ENCODE measurements at places on chromosomes 13 and 19. TPM values are rescaled to one million over a fixed set of nuclear protein-coding genes. Genes with fewer than 3 reads are reported as not detected.

GRCh38 chr13:100725472-100725871, 50.9 kb upstream of the TMTC4 start:
- no peak for DNase-seq

GRCh38 chr13:110249326-110249725, 57.6 kb downstream of the COL4A1 start:
- DNase-seq: no peak

SH3GL1 gene
- total RNA-seq: 46.9 TPM

DNA sequence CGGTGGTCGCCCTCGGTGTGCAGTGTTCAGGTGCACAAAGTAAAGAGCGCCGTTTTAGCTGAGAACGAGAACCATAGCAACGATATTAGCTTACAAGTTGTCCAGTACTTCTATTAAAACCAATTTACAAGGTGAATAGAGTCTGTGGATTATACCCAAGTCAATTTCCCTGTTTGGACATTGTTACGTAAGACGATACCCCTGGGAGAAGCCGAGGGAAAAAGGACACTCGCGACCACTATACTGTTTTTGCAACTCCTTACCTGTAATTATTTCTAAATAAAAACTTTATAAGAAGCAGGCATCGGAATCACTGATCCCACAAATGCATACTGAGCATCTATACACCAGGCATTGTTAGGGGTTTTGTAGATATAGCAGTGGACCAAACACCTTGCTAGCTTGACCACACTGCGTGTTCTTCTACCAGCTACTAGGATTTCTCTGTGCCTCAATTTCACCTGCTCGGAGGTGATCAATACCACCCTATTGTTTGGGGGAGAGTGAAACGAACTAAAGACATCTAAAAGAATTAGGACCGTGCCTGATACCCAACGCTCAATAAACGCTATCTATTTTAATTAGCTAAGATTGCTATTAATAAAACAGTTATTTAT, 488 bp upstream of the EEF2 start:
- DNase-seq: no peak

PLA2G4C gene
- 59.5 TPM for total RNA-seq

ICAM5 gene
- total RNA-seq: 0.25 TPM

GRCh38 chr13:64675255-64675892, 2554.8 kb downstream of the PCDH9 start:
- no peak for DNase-seq

- DNase-seq: no peak
These were observed 29.6 kb downstream of the EXOC3L2 start for GRCh38 chr19:45215391-45216191.

DNA sequence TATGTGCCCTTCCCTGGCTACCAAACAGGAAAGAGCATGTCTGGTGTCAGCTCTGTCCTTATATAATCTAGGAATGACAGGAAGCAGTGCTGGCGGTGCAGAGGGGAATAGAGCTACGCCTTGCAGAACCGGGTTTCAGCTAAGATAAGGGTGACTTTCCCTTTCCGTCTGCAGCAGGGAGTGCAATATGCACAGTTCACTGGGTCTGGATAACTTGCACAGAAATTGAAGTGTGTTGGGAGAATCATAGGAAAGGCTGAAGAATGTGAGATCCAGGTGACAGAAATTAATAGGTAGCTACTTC, 90.0 kb upstream of the TSHZ3 start:
- DNase-seq: no peak

GRCh38 chr19:51258165-51259160, 7.6 kb downstream of the SIGLECL1 start:
- no peak for DNase-seq

ATP8B3 gene
- 3.3 TPM for total RNA-seq

DNA sequence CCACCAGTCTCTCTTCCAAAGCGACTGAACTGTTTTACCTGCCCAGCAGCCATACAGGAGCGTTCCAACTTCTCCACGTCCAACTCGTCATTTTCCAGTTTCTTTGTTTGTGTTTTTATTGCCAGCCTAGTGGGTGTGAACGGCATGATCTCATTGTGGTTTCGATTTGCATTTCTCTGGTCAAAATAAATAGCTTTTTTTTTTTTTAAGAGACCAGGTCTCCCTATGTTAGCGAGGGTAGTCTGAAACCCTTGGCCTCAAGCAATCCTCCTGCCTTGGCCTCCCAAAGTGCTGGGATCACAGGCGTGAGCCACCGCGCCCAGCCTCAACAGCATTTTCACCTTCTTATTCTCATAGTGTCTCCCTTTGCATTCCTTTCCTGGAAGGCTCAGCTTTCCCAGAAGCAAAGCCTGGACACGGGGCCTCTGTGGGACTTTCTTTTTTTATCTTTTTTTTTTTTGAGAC, 4.2 kb upstream of the JSRP1 start:
- DNase-seq: no peak

- DNase-seq: no peak
These were observed 599 bp downstream of the OLFM2 start for GRCh38 chr19:9935506-9936325.

GRCh38 chr19:16714702-16715287, 4.9 kb upstream of the NWD1 start:
- no peak for DNase-seq

ZNF880 gene
- 14.3 TPM for total RNA-seq

DNA sequence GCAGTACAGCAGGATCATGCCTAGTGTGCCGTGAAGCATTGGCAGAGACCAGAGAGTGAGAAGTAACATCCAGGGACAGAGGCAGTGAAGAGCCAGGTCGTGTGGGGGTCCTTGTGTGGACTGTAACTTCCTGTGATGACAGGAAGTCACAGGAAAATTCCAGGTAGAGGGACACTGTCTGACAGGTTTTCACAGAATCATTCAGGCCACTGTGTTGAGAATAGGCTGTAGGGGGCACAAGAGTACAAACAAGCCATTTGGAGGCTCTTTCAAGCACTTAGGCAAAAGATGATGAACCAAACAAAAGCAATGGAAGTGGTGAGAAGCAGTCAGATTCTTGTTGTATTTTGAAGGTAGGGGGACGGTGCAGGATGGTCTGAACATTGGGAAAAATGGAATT, 46.4 kb downstream of the N4BP2L1 start:
- no peak for DNase-seq

KLF1 gene
- total RNA-seq: not detected

COL5A3 gene
- total RNA-seq: not detected

- no peak for DNase-seq
These were observed 21.0 kb upstream of the ZNF43 start for GRCh38 chr19:21856773-21857514.

GRCh38 chr13:111919286-111919685, 147.7 kb upstream of the SOX1 start:
- DNase-seq: no peak

GRCh38 chr19:19274146-19274545, 1.0 kb upstream of the TM6SF2 start:
- no peak for DNase-seq

DNA sequence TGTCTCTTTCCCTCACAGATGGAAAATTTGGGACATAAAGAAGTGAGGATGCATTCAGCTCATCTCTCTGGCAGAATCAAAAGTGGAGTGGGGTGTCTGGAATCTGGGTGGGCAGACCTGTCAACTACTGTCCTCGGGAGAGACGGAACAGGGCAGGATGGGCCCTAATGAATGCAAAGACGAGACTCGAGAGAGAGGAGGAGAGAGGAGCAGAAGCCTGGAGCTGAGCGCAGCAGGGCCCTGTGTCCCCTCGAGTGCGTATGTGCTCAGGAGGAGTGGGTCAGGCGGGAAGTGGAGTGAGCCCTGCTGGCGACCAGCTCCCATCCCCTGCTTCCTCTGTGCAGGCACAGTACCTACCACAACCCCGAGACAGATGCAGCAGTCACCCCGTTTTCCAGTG, 78.9 kb downstream of the TEX29 start:
- no peak for DNase-seq

DMRTC2 gene
- total RNA-seq: not detected

DNA sequence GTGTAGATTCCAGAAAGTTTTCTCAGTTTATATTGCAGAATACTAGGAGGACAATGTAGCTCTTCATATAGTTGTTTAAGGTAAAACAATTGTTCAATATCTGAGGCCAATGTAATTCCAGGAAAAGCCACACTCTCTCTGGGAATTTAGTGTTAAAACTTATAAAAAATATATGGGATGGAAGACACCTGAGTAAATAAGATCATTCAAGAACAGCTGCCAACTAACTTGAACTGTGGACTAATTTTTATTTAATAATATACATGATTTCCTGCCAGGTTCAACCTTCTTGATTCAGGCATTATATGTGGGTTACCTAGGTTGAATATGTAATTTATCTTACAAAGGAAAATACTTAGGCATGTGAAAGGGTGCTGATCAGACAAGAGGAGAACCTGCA, 841.1 kb upstream of the PRR20A start:
- DNase-seq: no peak

GRCh38 chr19:29128203-29128602, 84.7 kb downstream of the UQCRFS1 start:
- DNase-seq: no peak
